Lung (tissue), 17 donors: ENCODE measurements at places on chromosomes 4 and X. TPM values are rescaled to one million over a fixed set of nuclear protein-coding genes. Genes with fewer than 3 reads are reported as not detected.

YIPF6 gene
- 17.7 TPM for polyA plus RNA-seq

FBXL5 gene
- polyA plus RNA-seq, result 45.9 TPM

REELD1 gene
- polyA plus RNA-seq, result 0.22 TPM

DNA sequence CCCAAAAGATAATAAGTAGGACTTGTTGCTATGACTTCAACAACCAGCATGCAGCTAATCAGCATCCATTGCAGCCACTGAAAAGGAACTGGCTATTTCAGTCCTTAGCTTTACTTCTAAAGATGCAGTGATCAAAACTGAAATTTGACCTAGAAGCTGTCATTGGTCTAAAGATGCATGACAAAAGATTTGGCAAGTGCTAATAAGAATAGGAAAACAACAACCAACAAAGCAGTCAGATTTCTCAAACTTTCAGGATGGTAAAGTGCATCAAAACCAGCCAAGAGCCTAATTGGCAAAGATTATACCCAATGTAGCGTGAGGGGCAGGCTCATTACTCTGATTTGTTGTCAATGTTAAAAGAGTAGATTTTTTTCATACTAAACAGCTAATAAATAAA lies 77.1 kb upstream of the WDR17 start:
- no peak for DNase-seq

- no peak for DNase-seq
Measured at GRCh38 chr4:140463614-140464013, 34.5 kb downstream of the MGAT4D start.
